Right hindlimb (tissue), 1 donor: ENCODE measurements at places on chromosomes 1 and 21.

- no peak for DNase-seq
These were observed 351.2 kb downstream of the SMYD3 start for GRCh38 chr1:246155923-246156322.

- DNase-seq = no peak
These were observed 33.2 kb upstream of the MAGOH start for GRCh38 chr1:53271446-53272090.

- DNase-seq = no peak
These were observed 101.0 kb downstream of the SPATA46 start for GRCh38 chr1:162275622-162276175.

DNA sequence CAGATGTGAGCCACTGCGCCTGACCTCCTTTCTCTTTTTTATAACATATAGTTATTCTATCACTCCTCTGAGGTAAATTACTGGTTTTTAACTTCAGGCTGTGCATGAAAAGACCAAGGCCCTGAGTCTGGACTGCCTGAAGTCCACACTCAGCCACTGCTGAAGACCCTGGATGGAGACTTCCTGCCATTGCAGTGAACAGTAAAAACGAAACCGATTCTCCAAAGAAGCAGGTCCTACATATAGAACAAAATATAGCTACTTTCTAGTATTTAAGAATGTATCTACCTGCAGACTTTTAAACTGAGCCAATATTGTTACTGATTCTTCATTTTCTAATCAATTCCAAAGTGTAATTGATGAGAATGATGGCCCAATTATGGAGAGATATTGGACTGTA lies 232.8 kb downstream of the CHRM3 start:
- no peak for DNase-seq

DNA sequence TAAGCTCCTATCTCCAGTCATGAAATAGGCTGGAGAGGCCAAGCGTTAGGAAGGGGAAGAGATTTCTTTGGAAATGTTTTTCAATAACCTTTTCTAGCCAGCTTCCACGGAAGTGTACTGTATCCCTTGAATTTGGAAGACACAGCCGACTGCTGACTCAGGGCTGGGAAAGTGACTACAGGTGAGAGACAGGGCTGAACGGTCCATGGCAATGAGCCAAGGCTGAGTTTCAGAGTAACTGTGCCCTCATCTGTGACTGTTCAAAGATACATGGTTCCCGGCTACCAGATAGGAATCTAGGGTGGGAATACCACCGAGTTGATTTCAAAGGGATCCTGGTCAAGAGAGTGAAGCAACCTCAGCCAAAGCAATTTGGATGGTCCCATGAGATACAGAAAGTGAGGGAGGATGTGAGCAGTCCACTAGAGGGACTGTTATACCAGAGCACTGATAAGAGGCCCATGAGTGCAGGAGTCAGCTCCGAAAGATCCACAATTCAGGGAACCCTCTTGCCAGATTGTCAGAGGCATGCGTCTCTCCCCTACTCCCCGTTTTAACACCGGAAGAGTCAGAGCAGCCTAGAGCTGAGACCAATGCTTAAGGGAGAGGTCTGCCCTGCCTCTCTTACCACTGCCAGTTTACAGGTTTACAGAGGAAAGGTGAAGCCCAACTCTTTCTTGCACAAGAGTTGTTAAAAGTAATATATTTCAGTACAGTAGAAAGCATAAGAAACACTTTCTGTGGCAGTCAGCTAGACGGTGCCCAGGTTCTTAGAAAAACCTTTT lies 3.2 kb upstream of the KRTAP19-8 start:
- no peak for DNase-seq

GRCh38 chr1:68703921-68704354 lies 207.1 kb upstream of the DEPDC1 start:
- DNase-seq = no peak

DNA sequence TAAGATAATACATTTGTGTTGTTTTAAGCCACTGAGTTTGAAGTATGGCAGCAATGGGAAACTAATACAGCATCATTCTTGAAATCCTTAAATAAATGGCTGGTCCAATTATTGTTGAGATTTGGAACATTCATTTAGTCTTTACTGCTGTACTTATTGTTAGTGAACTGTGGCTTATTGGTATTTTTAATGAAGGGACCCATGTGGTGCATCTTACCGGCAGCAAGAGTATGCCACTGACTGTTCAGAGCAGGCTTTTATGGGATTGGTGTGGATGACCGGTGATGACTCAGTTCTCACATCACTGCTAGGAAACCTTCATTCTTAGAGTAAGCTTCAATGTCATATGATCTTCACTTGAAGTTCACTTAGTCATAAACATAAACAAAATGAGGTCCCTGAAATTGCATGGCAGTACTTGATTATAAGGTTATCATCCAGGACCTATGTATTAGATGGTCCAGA lies 31.5 kb downstream of the PRKAA2 start:
- no peak for DNase-seq

DNA sequence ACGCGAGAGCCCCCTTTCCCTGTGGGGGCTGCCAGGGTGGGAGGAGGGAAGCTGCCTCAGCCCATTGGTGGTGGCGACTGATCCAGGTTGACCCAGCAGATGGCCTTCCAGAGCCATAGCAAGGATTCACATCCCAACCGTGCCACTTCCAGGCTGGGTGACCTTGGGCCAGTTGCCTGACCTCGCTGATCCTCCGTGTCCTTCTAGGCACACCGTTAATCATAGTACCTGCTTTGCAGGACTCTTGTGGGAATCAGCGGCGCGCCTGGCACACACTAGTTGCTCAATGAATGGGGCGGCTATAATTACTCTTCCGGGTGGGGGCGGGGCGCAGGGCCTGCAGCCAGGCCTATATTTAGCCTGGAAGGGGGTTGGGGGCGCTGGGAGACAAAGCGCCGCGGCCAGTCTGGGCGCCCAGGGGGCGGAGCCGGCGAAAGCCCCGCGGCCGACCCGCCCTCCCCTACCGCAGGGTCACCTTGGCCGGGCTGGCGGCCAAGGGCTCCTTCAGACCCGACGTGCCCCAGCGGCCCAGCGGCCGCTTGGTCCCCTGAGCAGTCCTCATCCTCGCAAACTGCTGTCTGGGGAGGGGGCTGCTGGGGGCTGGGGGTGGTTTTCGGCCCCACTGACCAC lies 5.1 kb downstream of the HSPB7 start:
- peak; percentile 80 for DNase-seq

DNA sequence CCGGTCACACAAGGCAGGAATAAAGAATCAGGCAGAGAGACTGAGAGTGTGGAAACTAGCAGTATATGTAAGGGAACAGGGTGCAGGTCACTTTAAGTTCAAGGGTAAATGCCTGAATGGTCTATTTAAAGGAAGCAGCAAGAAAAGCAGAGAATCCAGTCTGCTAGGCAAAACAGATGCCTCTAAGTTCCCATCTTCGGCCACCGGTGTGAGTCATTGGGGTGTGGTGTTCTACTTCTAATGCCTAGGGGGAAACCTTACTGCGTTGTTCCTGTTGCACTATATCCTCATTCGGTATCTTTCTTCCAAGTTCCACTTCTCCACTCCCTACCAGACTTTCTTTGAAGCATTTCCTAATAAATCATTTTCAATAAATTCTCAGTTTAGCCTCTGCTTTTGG lies 259.9 kb downstream of the HHIPL2 start:
- DNase-seq = peak; percentile 36

DNA sequence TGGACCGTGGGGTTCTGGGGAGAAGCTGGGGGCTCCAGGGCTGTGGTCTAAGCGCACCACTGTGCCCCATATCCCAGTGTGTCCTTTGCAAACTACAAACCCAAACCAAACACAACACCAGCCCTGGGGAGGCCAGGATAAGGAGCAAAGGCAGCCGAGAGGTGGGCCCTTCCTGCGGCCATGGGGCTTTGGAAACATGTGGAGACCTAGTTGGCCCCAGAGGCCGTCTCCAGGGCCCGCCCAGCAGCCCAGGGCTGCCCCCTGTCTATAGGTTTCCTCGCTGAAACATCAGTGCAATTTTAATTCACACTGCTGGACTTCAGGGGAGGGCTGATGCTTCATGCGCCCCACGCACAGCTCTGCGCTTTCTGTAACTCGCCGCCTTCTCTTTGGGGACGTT lies 61.3 kb downstream of the PRDM16 start:
- DNase-seq = no peak

DNA sequence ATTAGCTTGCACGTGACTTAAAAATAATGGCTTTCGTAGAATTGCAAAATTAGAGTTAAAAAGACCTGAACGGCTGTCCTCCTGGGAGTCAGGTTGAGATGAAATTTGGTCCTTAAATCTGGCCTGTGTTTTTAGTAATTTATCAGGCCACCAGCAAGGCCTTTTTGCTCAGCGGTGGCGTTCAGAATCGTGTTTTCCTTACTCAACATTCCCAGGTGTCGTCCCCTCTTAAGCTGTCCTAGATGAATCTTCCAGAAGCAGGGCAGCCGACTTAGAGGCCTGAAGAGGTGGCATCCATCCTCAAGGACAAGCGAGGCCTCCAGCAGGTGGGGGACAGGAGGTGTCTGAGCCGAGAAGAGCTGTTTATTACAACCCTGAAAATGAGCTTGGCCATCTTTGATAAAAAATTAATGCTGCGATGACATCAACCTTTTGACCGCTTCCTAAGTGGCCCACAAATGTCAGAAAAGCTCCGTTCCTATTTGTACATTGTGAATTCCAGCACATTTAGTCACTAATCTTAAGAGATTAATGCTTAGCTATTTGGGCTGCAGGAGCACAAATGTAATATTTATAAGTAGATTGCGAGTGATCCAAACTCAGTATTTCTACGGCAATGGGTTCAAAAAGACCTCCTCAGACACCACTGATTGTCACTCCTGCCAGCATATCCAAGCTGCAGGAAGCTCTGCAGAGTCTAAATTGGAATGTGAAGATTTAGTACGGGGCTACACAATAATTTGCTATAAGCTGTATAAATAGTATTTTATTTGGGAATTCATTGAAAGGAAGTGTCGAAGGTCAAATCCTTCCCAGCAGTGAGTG lies 344.1 kb upstream of the VAMP3 start:
- DNase-seq = no peak

- no peak for DNase-seq
These were observed 32.9 kb downstream of the PHC2 start for GRCh38 chr1:33397994-33398393.

DNA sequence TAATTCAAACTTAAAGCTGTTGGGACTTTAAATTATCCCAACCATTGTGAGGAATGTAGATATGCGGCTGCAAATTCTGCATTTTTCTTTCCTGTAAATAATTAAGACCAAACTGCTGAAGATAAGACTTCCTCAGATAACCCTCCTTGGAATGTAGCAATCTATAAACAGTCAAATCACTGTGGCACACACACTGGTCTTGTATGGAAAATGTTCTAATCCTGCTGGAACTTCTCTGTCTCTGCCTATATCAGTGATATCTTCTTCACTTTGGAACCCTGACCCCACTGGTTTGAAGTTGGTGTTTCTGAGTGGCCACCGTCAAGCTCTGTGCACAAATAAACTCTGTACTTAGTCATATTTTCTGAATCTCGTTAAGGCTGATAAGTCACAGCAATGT lies 32.9 kb downstream of the HSF2BP start:
- DNase-seq = no peak

GRCh38 chr21:29308456-29308783 lies 9.7 kb downstream of the BACH1 start:
- no peak for DNase-seq

DNA sequence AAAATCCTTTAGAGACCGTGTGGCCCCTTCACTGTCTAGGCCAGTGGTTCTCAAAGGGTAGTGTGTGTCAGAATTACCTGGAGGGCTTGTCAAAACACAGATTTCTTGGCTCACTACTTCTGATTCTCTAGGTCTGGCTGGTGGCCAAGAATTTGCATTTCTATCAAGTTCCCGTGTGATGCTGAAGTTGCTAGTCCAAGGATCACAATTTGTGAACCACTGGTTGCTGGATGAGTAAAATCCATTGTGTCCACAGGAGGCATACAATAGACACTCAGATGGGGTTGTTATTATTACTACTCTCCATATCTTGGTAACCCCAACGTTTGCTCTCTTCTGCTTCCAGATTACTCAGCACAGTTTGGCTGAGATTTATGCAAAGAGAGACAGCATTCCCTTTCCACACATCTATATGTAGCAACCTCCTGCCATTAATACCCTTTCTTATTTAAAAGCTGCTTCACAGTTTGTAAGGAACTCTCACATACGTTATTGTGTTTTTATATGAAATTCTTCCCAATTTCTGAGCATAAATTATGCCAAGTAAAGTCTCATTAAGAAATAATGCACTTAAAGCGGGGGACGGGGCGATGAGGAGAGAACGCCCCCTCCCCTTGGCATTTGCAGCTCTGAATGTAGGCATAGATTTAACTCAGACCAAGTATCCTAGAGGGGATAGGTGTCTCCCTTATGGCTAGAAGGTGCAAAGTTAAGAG lies 720 bp upstream of the TMCC2 start:
- no peak for DNase-seq

GRCh38 chr1:6359216-6360116 lies 34.1 kb downstream of the ACOT7 start:
- peak; percentile 54 for DNase-seq

GRCh38 chr1:164617377-164618201 lies 58.6 kb downstream of the PBX1 start:
- DNase-seq = no peak

GRCh38 chr1:226995365-226996332 lies 55.6 kb downstream of the COQ8A start:
- no peak for DNase-seq

- no peak for DNase-seq
These were observed 9.5 kb upstream of the IL24 start for GRCh38 chr1:206887701-206888100.

GRCh38 chr1:58768191-58768731 lies 15.6 kb downstream of the JUN start:
- no peak for DNase-seq

DNA sequence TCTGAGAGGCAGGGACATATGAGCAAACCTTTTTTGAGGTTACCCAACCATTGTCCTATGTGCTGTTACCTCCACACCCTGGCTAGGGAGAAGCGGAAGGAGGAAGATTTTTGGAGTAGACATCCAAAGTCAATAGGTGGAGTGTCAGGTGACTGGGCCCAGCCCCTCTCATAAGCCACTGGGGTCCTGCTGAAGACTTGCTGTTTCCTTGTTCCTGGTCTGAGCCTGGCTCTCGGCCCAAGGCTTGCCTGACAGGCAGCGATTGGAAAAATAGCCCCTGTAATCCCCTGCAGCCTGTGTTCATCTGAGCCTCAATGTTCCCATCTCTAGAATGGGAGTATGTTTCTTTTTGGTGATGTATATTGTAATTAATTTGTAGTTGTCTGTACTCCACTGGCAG lies 6.9 kb upstream of the PIGR start:
- DNase-seq = no peak
